ENCODE measurements at places on chromosomes 2 and 18. TPM values are rescaled to one million over a fixed set of nuclear protein-coding genes. Genes with fewer than 3 reads are reported as not detected.

DNA sequence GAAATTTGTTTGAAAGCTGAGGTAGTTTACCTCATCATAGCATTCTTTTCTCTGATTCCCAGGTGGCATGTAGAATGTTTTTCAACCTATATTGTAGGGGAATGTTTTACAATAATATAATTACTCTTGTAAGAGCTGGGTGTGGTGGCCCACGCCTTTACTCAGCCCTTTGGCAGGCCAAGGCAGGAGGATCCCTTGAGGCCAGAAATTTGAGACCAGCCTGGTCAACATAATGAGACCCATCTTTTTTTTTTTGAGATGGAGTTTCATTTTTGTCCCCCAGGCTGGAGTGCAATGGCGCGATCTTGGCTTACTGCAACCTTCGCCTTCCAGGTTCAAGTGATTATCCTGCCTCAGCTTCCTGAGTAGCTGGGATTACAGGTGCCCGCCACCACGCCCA is 3.6 kb downstream of the USP39 start:
- no peak overlapping the region for H3K4me3 ChIP-seq
- no peaks in the 10 kb centered on the region for H3K27me3 ChIP-seq
- H3K27ac ChIP-seq: no peak overlapping the region
- no peak for DNase-seq
- H3K36me3 ChIP-seq: peaks cover 28% of the 10 kb centered on the region

DNA sequence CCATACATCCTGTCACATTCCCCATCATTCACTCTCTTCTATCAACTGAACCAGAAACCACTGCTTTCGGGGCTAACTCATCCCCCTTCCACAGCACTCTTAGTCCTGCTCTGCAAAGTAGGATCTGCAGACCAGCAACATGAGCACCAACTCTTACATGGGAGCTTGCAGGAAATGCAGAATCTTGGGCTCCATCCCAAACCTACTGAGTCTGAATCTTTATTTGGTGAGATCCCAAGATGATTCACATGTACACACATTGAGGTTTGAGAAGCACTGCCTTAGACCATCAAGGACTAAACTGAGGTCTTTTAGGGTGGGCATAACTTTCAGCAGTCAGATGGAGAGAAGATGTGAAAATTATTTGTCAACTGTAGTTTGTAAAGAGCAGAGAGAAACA is 235.6 kb upstream of the EPHA4 start:
- no peak for DNase-seq
- H3K36me3 ChIP-seq: no peaks in the 10 kb centered on the region
- no peaks in the 10 kb centered on the region for H3K27me3 ChIP-seq
- no peak overlapping the region for H3K27ac ChIP-seq

GRCh38 chr18:13409997-13410396 is 191.4 kb downstream of the LDLRAD4 start:
- no peak for DNase-seq
- no peak overlapping the region for H3K27ac ChIP-seq
- no peaks in the 10 kb centered on the region for H3K27me3 ChIP-seq
- H3K4me3 ChIP-seq: no peak overlapping the region

Gene ASB18
- not detected for total RNA-seq

DNA sequence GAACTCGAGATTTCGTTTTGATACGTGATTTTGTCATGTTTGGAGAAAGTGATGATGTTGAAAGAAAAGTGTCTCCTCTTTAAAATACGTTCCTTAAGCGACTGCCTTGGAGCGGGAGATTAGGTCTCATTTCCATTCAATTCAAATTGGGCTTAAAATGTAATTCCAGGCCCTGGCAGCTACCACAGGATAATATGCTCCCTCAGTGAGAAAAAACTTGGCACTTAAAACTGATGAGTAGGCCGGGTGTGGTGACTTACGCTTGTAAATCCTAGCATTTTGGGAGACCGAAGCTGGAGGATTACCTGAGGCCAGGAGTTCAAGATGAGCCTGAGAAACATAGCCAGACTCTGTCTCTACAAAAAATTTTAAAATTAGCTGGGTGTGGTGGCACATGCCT is 146.3 kb upstream of the L3MBTL4 start:
- no peak overlapping the region for H3K27ac ChIP-seq
- no peaks in the 10 kb centered on the region for H3K36me3 ChIP-seq
- H3K27me3 ChIP-seq: no peaks in the 10 kb centered on the region
- no peaks in the 10 kb centered on the region for H3K4me1 ChIP-seq
- DNase-seq: no peak
- H3K4me3 ChIP-seq: no peak overlapping the region

DNA sequence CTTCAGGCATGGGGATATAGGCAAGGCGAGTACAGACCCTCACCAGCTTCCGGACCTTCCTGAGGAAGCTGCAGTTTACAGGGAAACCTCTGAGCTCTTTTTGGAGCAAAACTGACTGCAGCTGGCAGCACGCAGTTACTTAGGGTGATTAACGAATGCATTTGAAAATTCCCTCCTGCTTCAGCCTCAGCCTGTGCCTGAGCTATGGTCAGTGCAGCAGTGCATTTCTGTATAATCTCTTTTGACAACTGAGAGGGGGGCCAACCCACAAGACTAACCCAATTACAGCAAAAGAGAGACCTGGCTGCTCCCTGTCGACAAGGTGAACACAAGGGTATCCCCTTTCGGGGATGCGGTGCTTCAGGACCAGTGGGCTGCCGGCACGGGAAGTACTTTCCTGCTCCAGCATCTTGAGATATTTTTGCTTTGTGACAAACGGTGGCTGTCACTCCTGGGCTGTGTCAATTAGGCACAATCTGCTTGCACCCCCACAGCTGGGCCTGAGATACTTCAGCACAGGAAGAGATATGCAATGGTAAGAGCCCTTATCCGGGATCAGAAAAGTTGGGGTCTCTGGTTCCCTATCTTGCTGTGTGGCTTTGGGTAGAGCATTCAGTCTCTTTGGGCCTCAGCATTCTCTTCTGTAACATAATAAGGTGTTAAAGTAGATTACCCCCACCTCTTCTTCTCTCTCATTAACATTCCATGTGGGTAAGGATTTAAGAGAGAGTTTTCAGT is 141.0 kb downstream of the TMEM17 start:
- H3K4me3 ChIP-seq: no peak overlapping the region
- H3K27me3 ChIP-seq: no peaks in the 10 kb centered on the region
- no peaks in the 10 kb centered on the region for H3K4me1 ChIP-seq
- H3K27ac ChIP-seq: no peak overlapping the region
- H3K36me3 ChIP-seq: no peaks in the 10 kb centered on the region

DNA sequence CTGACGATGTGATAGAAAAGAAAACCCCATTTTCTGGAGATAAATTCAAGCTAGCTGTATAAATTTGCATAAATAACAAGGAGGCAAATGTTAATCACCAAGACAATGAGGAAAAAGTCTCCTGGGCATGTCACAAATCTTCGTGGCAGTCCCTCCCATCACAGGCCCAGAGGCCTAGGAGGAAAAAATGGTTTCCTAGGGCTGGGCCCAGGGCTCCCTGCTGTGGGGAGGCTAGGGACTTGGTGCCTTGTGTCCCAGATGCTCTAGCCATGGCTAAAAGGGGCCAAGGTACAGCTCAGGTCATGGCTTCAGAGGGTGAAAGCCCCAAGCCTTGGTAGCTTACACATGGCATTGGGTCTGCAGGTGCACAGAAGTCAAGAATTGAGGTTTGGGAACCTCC is 134.6 kb downstream of the CABLES1 start:
- no peak overlapping the region for H3K4me3 ChIP-seq
- no peaks in the 10 kb centered on the region for H3K4me1 ChIP-seq
- H3K27me3 ChIP-seq: no peaks in the 10 kb centered on the region
- no peak overlapping the region for H3K27ac ChIP-seq
- H3K36me3 ChIP-seq: no peaks in the 10 kb centered on the region

Gene ADD2
- total RNA-seq: 5.8 TPM
